Skeletal muscle cell (primary cell): ENCODE measurements at places on chromosomes 11 and 22.

DNA sequence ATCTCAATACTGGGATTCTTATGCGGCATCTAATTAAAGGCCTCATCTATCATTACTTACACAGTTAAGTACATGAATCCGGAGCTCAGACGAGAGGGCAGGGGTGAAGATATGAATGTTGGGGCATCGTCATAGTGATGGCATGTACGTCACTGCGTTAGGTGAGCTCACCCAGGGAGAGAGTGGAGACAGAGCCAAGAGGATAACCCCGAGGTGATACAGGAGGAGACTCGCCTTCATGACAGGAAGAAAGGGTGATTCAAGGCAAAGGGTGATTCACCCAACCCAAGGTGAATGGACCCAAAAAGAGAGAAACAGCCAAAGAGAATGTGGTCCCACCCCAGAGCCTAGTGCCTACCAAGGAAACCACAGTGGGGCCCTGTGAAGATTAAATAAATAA, 132.9 kb upstream of the BLID start:
- no peak for DNase-seq

GRCh38 chr22:36977401-36977861, 41.8 kb downstream of the TST start:
- no peak for DNase-seq

DNA sequence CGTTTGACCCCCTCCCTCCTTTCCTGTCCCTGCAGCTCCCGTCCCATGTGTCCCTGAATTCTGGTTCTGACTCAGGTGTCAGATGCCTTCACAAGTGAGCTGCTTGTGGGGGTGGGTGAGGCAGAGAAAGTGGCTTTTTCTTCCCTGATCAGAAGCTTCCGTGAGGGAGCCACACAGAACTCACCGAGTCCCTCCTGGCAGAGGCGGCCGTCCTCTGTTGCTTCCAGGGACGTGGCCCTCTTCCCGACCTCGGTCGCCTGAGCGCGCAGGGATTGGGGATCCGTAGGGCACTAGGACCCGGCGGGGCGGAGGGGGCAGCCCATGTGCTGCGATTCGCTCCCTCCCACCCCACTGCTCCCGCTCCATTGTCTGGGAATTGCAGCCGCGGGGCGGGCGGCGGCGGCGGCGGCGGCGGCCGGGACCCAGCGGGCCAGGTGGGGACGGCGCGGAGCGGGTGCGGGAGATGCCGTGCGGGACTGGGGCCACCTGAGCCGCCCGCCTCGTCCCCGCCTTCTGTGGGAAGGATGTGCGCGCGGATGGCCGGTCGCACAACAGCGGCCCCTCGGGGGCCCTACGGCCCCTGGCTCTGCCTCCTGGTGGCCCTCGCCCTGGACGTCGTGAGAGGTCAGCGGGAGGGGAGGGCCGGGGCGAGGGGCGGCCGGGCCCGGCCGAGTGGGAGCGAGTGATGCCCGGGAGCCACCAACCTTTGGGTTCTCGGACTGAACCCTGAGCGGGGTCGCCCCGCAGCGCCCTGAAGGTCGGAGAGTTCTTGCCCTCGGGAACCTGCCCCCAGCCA, at the start of gene TMEM132A:
TSS of gene TMEM132A (plus strand) at position 351 of the 796 bp plus-strand sequence. CDS start at position 525, 174 bp downstream.
- DNase-seq: peak; percentile 8

DNA sequence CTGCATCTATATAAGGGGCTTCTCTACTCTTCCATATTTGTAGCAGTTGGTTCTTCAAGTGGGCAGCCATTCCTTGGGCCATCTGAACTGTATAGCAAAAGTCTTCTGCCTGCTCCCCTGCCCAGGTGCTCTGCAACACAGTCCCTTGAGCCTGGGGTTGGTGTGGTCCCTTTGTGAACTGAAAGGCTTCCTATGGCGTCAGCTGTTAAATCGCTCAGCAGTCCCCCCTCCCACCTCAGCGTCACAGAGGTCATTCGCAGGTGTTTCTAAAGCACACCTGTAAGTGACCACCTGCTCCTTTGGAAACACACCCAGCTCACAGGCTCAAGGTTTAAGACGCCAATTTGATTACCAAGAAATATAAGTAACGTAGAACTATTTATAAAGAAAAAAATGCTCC, 37.0 kb downstream of the CYB5R2 start:
- no peak for DNase-seq

- no peak for DNase-seq
Measured at GRCh38 chr22:43832393-43833265, 20.5 kb upstream of the EFCAB6 start.

DNA sequence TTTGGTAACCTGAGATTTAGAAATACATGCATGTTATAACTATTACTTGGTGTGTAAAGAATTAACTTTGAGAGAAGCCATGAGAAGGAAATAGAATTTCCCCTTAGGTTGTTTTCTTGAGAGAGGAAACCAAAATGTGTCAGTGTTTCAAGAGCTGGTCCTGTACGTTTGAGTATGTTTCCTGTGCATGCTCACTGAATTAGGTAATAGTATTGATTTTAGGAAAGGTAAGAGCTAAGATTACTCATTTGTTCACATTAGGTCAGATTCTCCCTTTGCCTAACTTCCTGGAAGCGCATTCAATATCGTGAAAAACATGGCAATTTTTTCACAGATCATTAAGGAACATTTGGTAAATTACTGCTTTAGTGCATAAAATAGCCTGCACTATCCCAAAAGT, 49.3 kb upstream of the RDX start:
- DNase-seq: no peak

DNA sequence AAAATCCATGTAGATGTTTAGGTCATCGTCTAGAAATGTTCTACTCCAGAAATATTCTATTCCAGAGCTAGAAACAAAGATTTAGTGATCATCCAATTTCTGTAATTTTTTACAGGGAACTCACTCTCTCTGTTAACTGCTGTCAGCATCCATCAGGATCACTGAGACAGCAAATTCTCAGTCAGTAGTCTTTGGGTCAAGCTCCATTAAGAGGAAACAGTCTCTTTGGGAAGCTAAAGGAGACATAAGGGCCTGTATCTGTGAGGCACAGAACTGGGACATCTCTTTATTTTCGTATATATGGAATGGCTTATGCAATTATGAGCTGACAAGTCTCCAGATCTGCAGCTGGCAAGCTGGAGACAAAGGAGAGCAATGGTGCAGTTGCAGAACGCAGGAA, 48.3 kb downstream of the PIK3C2A start:
- no peak for DNase-seq

DNA sequence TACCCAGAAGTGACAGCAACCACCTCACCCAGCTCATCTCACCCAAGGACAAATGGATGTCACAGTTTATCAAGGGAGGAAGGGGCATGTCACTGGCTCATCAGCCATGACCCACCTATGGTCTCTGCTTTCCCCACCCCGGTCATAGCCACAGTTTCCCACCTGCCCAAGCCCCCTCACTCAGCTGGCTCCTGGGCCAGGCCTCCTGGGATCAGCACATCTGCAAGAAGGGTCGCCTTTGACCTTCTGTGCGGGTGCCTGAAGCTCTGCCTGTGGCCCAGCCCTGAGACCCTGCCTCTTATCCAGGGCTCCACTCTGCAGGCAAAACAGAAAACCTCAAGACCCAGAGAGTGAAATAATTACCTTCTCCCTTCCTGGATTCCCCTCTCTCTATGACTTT, 236.4 kb downstream of the BUD13 start:
- DNase-seq: no peak

DNA sequence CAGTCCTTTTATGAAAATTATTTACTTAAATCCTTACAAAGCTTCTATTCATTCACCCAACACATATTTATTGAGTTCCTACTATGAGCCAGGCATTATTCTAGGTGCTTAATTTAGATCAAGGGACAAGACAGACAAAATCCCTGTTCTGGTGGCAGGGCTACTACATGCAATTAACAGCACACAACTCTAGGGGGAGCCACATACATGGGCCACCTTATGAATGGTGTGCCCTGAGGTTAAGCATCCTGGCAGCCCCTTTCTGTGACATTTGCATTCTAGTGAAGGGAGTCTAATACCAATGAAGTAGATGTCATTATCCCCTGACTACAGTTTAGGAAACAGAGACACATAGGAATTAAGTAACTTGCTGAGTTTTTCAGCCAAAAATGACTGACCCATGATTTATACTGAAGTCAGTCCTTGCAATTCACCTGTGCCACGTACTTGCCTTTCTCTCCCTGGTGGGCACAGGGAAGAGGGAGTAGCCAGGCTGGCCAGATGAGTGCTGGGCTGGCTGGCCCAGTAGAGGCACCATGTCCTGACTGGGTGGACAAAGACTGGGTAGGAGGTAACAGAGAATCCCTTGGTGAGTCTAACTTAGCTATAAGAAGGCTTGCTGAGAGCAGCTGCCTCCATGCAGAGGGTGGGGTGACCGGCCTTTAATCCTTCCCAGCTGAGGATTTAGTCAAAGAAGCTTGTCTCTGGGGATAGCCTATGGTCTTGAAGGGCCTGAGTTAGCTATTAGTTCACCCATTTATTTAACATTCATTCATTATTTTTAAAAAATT, 52.0 kb upstream of the ELF5 start:
- no peak for DNase-seq

DNA sequence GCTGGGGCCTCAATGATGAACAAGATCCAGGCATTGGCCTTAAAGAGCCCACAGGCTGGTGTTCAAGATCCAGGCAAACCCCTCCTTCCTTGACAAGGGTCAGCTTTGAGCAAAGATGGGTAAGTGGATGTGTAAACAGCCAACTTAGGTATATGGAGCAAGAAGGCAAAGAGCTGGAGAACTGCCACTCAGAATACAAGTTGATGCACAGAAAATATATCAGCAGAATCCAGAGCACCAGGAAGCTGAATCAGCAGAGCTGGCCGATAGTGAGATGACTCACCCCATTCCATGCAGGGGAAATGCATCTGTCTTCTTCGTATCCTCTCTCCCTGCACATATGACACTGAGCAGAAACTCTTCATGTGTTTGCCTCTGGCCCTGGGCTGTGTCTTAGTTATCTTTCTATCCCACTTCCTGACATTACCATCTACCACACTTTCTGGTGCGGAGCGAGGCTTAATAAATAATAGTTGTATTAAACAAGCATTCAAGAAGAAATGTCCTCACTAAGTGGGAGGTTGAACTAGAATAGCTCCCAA, 57.8 kb downstream of the ENDOD1 start:
- peak; percentile 90 for DNase-seq

DNA sequence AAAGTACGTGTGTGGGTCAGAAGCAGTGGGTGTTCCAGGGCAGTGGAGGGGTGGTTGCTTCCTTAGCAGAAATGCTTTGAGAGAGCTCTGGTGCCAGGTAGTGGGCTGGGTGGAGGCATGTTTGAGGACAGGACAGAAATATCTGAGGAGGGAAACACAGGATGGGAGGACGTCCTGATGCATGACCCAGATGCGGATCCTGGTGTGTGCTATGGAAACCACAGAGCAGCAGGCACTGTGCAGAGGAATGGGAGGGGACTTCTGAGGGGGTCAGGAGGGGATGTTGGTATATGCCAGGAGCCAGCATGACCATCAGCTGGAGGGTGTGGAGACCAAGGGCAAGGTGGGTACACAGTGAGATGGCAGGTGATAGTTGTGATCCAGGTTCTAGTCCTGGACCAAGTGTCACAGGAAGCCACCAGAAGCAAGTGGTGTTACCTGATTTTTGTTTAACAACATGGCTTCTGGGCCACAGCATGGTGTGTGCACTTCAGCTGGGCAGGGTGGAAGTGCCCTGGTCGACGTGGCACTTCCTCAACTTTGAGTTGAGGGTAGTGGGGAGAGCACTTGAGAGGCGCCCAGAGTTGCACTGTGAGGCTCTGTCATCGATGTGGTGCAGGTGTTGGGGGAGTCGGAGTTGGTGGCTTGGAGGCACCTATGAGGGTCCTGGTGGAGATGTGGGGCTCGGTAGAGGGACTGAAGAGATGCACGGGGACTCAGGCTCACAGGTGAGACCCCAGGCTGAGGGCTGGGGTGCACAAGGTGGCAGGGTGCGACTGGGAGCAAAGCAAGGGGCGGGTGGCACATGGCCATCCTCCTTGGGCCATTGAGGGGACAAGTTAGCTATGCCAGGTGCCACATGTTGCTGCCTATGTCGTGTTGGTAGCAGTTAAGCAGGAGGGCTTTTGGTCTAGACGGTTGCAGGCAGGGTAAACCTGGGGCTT, 7.5 kb downstream of the DGCR8 start:
- DNase-seq: no peak

GRCh38 chr11:117993988-117994745, 8.0 kb downstream of the IL10RA start:
- no peak for DNase-seq

DNA sequence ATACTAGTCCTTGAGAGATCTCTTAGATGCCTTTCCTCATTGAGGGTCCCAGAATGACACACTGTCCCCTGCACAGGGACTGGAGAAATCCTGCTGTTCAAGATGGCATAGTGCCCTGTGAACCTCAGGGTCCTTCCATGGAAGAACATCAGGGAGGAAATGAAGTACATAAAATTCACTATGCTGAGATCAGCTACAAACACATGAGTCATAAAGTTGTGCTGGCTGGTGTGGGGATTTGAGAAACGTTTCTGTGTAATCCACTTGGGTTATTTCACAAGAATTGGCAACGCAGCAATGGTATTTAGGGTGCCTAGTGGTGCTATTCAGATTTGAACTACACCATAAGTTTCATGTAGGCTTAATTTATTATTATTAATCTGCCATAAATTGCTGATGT, 174.4 kb downstream of the MAML2 start:
- peak; percentile 86 for DNase-seq

DNA sequence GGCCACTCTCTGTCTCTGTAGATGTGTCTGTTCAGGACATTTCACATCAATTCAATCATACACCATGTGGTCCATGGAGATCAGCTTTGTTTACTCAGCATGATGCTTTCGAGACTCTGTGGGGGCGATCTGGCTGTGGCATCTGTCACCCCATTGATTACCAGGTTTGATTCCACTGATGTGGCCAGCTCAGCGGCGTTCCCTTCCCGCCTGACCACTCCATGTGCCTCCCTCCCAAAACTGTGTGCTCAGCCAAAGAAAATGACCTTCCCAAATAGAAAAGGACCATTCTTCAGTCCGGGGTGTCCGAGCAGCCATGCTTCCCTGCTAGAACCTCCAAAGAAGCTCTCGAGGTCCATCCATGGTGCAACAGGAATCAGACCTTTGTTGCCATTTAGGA, 89.1 kb downstream of the BRD1 start:
- no peak for DNase-seq

DNA sequence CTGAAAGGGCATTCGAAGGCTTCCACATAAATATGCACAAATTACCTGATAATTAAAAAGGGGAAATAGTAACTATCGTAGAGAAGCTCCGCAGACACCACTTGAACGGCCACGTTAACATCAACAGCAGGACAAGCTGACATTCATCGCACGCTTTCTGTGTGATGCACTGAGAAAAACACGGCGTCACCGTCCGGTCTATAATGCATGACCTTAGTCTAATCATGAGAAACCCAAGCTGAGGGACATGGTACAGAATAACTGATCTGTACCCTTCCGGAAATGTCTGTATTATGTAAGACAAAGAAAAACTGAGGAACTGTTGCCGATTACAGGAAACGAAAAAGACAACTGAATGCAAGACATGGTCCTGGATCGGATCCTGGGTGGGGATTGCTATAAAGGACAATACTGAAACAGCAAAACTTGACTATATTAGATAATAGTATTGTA, 678 bp upstream of the RANGAP1 start:
- DNase-seq: no peak
